Brain (organoid and tissue), 16 donors: ENCODE measurements at places on chromosomes 2 and 18. TPM values are rescaled to one million over a fixed set of nuclear protein-coding genes. Genes with fewer than 3 reads are reported as not detected.

The TRIM54 gene
- 0.25 TPM for polyA plus RNA-seq

The LRATD1 gene
- polyA plus RNA-seq = 16.4 TPM

The C1QL2 gene
- 5.2 TPM for polyA plus RNA-seq

The RNF25 gene
- 34.0 TPM for polyA plus RNA-seq

The NEU4 gene
- polyA plus RNA-seq = 4.4 TPM

The KCMF1 gene
- polyA plus RNA-seq = 39.9 TPM

The RGPD5 gene
- 2.5 TPM for polyA plus RNA-seq

DNA sequence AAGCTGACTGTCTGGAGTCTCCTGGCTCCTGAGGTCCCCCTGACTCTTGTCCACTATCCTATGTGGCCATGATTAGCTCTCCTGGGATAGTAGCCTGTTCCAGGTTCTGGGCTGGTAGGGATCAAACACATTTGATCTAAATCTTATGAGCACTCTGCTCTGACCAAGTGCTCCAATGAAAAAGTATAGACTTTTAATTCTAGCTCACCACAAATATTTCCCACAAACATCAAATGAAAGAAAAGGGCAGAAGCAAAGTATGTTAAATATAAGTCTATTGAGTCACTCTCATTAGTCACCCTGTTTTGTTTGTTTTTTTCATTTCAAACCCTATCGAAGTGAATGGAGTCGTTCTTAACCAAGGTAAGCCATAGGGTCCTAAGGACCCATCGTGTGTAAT, 39.7 kb upstream of the NEDD4L start:
- no peak for DNase-seq

GRCh38 chr2:199895406-199895805, 15.7 kb upstream of the C2orf69 start:
- no peak for DNase-seq

- no peak for DNase-seq
Measured at GRCh38 chr18:79597831-79598632, 81.6 kb upstream of the CTDP1 start.

- DNase-seq = no peak
Measured at GRCh38 chr2:78928502-78928901, 97.0 kb upstream of the REG3G start.

- DNase-seq = no peak
Measured at GRCh38 chr2:224268441-224268840, 133.5 kb downstream of the FAM124B start.

GRCh38 chr2:8144785-8145184, 537.1 kb upstream of the ID2 start:
- no peak for DNase-seq

DNA sequence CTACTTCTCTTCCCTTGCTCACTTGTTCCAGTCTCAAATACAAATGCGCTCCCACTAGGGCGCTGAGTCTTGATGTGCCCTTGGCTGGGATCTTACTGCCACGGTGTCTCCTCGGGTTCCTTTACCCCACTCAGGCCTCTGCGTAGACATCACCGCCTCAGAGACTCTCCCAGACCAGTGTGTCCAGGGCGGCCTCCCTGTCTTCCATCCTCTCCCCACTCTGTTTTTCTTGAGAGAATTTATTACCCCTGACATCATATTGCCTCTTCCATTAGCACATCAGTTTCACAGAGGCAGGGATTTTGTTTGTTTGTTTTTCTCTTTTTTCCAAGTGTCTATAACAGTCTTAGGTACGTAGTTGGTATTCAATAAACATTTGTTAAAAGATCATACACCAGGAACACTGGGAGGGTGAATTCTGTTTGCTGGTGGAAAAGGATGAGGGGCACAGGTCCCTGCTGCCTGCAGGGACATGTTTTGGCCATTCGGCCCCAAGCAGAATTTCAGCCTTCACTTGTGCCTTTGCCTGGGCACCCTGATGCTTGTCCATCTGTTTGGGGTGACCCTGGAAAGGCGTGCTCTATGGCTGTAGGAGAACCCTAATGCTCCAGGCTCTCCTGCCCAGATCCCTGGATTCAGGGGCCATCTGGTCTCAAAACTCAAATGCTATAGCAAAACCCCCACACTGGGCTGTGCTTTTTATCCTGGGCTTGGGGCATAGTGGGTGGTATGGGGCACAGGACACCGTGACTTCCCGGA, 55.0 kb downstream of the RPL37A start:
- no peak for DNase-seq

GRCh38 chr2:52308156-52308555, 1276.2 kb upstream of the NRXN1 start:
- DNase-seq = no peak

GRCh38 chr2:197134206-197134605, 176.4 kb downstream of the ANKRD44 start:
- no peak for DNase-seq
